ENCODE measurements at places on chromosomes 4 and X.

GRCh38 chrX:42290608-42291007 is 367.3 kb upstream of the CASK start:
- no peak for DNase-seq

- peak; percentile 12 for DNase-seq
These were observed at the start of gene PHKA2 for GRCh38 chrX:18983666-18984380. Gene PHKA2, minus strand, starts transcription at chrX:18984114. Its CDS starts 182 bp downstream, at chrX:18983932.

DNA sequence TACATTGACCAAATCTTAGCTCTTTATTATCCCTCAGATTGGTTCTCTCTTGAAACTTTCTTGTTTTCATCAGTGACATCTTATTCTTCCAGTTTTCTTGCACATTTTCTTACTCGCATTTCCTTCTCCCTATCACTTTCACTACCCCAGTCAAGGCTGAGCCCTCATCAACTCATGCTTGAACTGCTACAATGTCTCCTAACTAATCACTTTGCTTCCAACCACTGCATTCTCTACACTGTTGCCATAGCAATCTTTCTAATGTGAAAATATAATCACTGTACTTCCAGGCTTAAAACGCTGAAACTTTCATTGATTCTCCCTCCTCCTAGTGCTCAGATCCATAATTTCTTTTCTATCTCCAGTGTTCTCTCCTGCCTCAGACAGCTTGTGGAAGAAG is 22.2 kb upstream of the LPAR4 start:
- no peak for DNase-seq

DNA sequence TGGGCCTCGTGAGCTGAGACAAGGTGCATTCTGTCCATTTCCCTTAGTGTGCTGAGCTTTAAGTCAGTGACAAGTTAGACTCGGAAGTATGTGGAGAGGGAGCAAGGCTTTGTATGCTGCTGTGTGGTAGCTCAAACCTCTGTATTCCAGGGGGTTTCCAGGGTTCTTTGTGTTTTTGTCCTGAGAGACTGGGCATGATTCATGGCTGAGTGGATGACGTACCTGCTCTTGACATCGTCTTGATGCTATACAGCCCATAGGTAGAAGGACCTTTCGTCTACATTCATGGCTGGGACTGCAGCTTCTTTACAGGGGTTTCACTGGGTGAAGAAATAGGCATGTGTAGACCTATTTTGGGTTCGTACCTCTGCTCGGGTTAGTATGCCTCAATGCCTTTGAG is 162.7 kb upstream of the WDR1 start:
- DNase-seq, result no peak

DNA sequence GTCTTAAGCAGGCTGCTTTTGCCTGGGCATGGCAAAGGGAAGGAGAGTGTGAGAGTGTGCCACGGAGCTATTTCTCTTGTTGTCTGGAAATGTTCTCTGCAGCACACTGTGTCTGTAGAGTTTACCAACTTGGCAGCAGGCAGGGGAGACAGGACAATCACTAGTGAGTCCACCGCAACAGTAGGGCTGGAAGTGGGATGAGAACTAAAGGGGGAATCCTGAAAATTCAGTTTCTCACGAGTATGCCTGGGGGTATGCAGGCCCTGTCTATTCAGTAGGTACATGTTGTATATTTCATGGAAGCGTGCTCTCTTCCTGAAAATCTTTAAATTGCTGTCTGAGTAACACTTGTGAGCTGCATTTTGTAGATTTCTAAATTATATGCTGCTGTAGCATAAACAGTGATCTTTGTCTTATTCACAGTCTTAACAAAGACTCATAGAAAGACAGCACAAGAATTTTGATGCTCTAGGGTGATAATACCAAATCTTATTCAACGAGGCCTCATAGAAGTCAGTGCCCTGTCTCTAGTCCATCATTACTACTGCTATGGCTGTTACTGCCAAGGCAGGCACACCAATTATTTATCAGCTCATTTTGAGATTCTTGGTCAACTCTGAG is 200.4 kb upstream of the LEF1 start:
- DNase-seq, result no peak

GRCh38 chr4:27198971-27199370 is 338.3 kb downstream of the STIM2 start:
- DNase-seq, result no peak

- DNase-seq, result no peak
These were observed 181.4 kb upstream of the NEIL3 start for GRCh38 chr4:177128306-177128705.

GRCh38 chr4:139689093-139689722 is 23.6 kb downstream of the MGST2 start:
- DNase-seq, result peak; percentile 18

GRCh38 chrX:9871701-9872268 is 85.6 kb downstream of the SHROOM2 start:
- DNase-seq, result no peak

DNA sequence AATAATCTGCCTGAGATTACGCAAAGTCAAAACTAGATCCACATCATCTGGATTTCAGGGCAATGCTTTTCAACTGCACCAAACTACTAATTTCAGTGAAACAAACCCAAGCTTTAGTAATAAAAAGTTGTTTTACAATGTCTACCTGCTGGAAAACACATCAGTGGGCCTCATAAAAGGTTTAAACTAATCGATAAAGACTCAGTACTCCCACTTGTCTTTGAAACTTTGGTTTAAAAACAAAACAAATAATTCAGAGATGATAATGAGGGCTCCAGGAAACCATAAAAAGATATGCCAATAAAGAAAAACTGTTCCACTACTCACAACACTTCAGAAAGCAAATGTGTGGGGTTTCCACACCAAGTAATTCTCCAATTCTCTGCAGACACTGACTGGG is 10.2 kb downstream of the PSMD10 start:
- no peak for DNase-seq

DNA sequence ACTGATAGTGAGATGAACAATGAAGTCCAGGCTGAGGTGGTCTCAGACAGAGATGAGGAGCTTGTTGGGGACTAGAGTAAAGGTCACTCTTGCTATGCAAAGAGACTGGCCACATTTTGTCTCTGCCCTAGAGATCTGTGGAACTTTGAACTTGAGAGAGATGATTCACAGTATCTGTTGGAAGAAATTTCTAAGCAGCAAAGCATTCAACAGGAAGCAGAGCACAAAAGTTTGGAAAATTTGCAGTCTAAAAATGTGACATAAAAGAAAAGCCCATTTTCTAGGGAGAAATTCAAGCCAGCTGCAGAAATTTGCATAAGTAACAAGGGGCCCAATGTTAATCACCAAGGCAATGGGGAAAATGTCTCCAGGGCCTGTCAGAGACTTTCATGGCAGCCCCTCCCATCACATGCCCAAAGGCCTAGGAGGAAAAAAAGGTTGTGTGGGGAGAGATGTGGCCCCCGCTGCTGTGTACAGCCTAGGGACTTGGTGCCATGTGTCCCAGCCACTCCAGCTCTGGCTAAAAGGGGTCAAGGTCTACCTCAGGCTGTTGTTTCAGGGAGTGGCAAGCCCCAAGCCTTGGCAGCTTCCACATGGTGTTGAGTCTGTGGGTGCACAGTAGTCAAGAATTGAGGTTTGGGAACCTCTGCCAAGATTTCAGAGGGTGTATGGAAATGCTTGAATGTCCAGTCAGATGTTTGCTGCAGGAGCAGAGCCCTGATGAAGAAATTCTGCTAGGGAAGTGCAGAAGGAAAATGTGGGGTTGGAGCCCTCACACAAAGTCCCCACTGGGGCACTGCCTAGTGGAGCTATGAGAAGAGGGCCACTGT is 262.8 kb downstream of the DKK2 start:
- no peak for DNase-seq

- no peak for DNase-seq
These were observed 2.7 kb downstream of the REST start for GRCh38 chr4:56910172-56910967.

DNA sequence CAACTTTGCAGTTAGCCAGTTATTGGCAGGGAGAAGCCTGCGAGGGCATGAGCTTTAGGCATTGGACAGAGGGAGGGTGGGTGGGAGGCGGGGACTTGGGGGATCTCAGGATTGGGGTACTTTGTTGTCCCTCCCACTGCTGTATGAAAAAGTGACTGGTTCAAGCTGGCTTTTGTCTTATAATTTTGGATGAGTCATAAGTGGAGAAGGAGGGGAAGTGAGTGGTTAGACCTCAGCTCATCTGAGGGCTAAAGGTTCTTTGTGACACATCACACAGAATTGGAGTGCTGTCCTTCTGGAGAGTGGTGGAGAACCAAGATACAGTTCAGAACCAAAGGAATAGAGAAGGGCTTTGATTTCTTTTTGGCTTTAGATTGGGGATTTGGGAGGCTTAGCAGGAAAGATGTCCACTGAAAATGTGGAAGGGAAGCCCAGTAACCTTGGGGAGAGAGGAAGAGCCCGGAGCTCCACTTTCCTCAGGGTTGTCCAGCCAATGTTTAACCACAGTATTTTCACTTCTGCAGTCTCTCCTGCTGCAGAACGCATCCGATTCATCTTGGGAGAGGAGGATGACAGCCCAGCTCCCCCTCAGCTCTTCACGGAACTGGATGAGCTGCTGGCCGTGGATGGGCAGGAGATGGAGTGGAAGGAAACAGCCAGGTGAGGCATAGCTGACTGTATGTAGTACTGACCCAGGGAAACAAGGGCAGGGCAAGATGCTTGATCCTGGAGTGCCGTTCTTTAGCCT is at the start of gene SLC4A4:
Gene SLC4A4, plus strand, starts transcription at position 175 of the 748 bp plus-strand sequence.
- no peak for DNase-seq

DNA sequence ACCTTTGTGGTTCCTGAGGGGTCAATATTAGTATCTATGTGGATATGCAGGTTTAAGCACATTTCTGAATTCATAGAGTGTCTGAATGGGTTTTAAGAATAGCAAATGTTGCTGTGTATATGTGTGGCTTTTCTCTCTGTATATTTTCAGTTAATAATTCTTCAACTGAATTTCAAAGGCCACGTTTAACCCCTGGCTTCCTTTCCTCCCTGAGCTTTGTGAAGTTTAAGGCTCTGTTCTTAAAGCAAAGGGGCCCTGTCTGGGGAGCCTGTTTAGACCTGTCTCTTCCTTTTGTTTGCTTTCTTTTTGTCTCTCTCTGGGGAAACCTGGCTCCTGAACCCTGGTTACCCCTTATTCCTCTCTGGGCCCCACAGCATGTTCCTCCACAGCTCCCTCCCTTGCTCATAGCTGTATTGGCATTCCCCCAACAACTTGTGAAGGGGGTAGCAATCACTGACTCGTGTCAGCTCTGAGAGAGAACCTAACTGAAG is 139.1 kb downstream of the COL4A6 start:
- no peak for DNase-seq

GRCh38 chr4:15652841-15653240 is 2.3 kb downstream of the FBXL5 start:
- DNase-seq, result no peak

GRCh38 chr4:39014028-39014427 is 18.2 kb downstream of the TMEM156 start:
- DNase-seq, result no peak

- DNase-seq, result no peak
These were observed 84.8 kb upstream of the WDR44 start for GRCh38 chrX:118261151-118261550.

DNA sequence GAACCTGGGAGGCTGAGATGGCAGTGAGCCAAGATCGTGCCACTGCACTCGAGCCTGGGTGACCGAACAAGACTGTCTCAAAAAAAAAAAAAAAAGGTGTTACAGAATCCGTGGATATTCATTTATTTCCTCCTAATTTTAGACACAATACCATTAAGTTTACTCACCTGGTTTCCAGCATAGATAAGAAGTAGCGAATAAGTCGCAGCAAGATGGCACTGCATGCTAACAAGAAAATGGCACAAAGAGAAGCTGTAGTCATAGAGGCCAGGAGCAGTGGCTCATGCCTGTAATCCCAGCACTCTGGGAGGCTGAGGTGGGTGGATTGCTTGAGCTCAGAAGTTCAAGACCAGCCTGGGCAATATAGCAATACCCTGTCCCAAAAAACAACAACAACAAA is 17.0 kb upstream of the MOB1B start:
- no peak for DNase-seq

DNA sequence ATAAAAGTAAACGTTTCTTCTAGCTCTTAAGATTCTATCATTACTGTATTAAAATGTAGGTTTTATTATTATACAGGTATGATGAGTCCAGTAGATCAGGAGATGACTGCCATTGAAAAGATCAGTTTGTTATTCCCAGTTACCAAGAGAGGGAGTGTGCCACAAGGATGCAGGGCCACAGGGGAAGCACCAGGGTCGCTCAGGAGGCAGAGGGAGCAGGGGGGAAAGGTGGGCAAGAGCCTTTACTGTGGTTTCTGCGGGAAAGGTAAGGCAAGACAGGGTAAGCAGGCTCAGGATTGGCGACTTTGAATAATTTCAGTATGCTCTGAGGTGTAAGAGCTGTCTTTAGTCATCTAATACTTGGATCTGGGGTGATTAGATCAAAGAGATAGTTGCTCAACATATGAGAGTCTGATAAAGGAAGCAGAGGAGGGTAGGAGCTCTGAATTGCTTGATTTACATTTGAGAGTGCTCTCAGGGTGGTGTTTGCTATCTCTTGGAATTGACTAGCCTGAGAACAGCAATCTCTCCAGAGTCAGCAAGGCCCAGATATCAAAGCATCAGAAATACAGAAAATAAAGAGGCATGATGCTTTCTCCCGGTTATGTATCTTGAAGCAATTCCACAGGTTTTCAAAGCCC is 86.0 kb downstream of the NDST3 start:
- no peak for DNase-seq

GRCh38 chrX:149267878-149268813 is 237.0 kb downstream of the IDS start:
- DNase-seq, result no peak

GRCh38 chrX:29071525-29072320 is 484.5 kb downstream of the IL1RAPL1 start:
- no peak for DNase-seq

DNA sequence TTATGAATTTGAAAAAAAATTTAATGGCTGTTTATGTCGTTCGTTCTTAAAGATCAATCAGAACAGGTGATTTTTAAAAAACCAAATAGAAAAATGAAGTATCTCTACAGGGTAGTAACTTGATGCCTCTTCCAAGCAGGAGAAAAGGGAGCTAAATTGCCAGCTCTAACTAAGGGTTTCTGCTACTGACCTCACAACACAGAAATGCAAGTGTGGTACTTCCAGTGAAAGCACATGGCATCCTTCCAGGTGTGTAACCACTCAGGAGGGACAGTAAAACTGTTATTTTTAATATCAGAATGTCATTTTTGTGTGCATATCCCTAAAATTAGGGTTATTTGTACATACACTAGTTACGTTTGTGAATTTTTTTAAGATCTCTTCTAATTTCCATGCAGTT is 116.8 kb upstream of the ZCCHC13 start:
- DNase-seq, result no peak

GRCh38 chrX:63855896-63856295 is 70.9 kb upstream of the ARHGEF9 start:
- no peak for DNase-seq

DNA sequence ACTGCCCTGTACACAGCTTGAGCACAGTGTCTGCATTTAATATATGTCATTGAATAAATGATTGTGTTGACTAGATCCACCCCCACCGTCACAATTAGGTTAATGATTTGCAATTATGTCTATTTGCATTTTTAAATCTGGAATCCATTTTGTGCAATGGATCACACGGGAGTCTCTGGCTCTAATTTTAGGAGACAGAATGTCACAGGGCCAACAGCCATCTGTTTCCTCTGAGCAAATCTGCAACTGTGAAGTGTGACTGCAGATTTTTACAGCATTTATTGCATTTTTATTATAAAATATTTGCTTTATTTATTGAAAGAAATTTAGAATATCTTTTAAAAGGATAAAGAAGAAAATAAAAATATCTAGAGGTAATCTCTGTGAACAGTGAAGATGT is 316.8 kb downstream of the HS3ST1 start:
- DNase-seq, result no peak

GRCh38 chr4:138393886-138394610 is 151.9 kb upstream of the SLC7A11 start:
- DNase-seq, result no peak

GRCh38 chr4:173703021-173703420 is 173.0 kb upstream of the HAND2 start:
- DNase-seq, result no peak
